ENCODE measurements at places on chromosomes 7 and 10. TPM values are rescaled to one million over a fixed set of nuclear protein-coding genes. Genes with fewer than 3 reads are reported as not detected.

PLXDC2 gene
- total RNA-seq: 0.05 TPM

NXPH1 gene
- not detected for total RNA-seq

GNAT3 gene
- not detected for total RNA-seq

AKR1D1 gene
- total RNA-seq: not detected

ADAM22 gene
- 0.33 TPM for total RNA-seq

ENTPD1 gene
- not detected for total RNA-seq

PNLIPRP3 gene
- not detected for total RNA-seq

AKR1E2 gene
- total RNA-seq: 6.3 TPM

HMX2 gene
- total RNA-seq: 0.10 TPM

ANKRD61 gene
- 0.84 TPM for total RNA-seq

COL17A1 gene
- 2.4 TPM for total RNA-seq

FBXL13 gene
- 0.30 TPM for total RNA-seq

PRTFDC1 gene
- total RNA-seq: 17.7 TPM

PLAC9 gene
- not detected for total RNA-seq

ITPRID1 gene
- total RNA-seq: not detected

ZNF853 gene
- total RNA-seq: 2.3 TPM

IFIT1B gene
- total RNA-seq: not detected

NODAL gene
- not detected for total RNA-seq

OR2A5 gene
- not detected for total RNA-seq

CTNNA3 gene
- total RNA-seq: not detected

Data from A549 treated with Hydrocortisone at 1 μM for 4 hours (cell line).